NCI-H2107 (cell line): ENCODE measurements at places on chromosomes 6 and 20.
A peak's percentile ranks its signal among the peaks of the same experiment; 100 is the strongest.

GRCh38 chr6:83928286-83928685, 68.8 kb downstream of the CYB5R4 start:
- no peak for DNase-seq

GRCh38 chr6:107841275-107841670, 17.2 kb upstream of the SCML4 start:
- no peak for DNase-seq

- DNase-seq = no peak
Measured at GRCh38 chr6:100346828-100347227, 117.9 kb downstream of the SIM1 start.

- no peak for DNase-seq
Measured at GRCh38 chr6:2502998-2503674, 247.6 kb downstream of the MYLK4 start.

GRCh38 chr20:36116807-36117441, 37.6 kb upstream of the EPB41L1 start:
- DNase-seq = no peak

- no peak for DNase-seq
Measured at GRCh38 chr6:1763404-1763803, 153.7 kb downstream of the FOXC1 start.

- no peak for DNase-seq
Measured at GRCh38 chr6:29537714-29538403, 21.7 kb downstream of the UBD start.

- no peak for DNase-seq
Measured at GRCh38 chr20:54132612-54133433, 41.0 kb downstream of the CYP24A1 start.

DNA sequence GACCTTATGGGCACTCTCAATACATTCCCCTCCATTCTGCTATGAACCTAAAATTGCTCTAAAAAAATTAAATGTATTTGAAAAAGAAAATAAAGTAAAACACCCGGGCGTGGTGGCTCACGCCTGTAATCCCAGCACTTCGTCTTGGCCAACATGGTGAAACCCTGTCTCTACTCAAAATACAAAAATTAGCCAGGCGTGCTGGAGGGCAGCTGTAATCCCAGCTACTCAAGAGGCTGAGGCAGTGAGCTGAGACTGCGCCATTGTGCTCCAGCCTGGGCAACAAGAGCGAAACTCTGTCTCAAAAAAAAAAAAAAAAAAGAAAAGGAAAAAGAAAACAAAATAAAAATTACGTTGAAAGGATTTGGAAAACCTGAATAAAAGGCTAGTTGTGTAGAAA, 60.5 kb downstream of the CD164 start:
- DNase-seq = peak; percentile 32

DNA sequence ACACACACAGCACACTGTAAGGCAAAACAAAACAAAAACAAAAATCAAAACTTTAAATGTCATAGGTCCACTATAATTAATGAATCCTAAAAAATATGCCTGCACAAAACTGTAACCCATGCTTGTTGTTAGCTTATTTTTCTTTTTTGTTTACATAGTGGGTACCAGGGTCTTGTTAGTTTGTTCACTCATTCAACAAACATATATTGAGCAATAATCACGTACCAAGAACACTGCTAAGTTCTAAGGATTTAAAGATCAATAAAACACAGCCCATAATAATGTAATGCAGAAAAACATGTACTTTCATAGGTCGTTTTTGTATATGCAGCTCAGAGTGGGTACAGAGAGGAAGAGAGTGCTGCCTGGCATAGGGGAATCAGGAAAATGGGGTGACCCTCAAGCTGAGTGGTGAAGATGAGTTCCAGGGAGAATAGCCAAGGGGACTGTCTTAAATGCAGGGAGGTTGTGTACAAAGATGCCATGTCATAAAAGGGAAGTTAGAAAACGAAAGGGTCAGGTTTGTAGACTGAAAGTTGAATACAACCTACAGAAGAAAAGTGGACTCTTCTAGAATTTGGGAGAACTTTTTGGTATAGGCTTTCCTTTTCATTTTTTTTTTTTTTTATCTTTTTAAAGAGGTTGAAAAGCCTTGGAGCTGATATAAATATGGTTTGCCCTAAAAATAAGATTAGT, 113.3 kb upstream of the TBX18 start:
- DNase-seq = no peak

DNA sequence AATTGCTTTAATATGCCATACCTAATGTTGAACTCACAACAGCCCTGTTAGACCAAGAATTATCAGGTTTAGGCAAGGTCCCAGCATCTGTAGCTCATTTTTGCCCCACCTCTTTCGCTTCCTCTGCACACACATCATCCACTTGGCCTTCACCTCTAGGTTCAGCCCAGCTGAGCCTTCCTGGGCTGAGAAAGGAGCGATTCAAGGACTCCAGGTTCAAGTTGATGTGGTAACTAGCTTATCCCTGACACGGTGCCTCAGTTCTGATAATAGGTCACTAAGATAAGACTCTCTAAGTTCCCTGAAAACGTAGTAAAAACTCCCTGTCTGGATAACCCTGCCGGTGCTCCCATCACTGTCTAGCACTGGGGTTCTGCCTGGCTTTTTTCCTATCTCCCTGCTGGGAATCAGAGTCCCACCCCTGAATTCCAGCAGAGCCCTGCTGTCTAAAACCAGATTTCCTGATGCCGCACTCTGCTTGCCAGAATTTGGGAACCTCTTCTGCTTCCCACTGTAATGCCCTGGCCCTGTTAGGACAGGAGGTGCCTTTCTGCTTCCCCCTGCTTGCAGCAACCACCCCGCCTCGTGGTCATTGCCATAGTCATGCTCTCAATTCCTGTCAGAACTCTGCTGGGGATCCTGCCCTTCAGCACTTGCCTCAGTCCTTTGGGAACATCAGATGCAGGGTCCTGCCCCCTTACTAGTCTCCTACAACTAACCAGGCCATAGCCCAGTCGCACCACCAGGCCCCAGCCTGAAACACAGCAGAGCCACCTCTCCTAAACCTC, 47.6 kb downstream of the ALDH8A1 start:
- DNase-seq = no peak

DNA sequence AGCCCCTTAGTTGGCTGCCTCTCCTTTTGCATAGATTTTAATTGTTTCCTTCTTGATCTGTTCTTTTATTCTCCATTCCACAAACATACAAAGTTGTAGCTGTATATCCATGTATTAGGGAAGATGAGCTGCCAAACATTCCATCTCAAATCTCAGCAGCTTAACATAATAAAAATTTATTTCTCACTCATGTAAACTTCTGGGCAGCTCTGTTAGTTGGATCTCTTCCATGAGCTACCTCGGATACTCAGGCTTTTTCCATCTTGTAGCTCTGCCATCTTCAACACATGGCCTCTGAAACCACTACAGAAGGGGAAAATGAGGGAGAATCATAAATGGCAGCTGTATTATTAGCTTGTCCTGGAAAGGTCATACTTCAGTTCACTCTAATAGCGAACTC, 149.4 kb upstream of the BMP2 start:
- no peak for DNase-seq

DNA sequence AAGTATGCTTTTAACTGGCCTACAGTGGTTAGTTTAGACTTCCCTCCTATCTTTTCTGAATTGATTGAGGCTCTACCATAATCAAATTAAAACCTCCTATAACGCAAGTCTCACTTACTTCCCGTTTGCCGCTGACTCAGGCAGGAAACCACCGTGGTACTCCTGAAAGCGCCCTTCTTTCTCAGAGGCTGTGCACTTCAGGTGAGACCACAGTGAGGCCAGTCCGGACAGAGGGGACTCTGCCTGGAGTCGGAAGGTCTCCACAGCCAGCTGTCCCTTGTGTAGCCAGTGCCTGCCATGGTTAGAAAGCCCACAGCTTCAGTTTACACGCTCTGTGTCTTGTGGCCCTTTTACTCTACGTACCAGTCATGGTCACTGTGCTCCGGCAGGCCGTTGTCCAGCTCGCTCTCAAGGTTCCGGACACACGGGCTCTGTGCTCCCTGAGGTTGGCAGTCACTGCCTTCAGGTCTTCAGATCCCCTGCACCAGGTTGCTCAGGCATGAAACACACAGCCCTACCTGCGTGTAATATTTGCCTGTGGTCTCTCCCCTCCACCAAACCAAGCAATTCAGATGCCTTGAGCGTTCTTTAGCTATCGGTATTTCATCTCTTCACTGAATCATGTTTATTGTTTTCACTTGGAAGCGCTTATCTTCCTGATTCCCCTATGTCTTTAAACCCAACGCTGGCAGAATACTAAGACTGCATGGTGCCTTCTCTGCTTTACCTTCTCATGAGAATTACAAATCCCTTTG, 178.8 kb downstream of the SMOC2 start:
- no peak for DNase-seq

DNA sequence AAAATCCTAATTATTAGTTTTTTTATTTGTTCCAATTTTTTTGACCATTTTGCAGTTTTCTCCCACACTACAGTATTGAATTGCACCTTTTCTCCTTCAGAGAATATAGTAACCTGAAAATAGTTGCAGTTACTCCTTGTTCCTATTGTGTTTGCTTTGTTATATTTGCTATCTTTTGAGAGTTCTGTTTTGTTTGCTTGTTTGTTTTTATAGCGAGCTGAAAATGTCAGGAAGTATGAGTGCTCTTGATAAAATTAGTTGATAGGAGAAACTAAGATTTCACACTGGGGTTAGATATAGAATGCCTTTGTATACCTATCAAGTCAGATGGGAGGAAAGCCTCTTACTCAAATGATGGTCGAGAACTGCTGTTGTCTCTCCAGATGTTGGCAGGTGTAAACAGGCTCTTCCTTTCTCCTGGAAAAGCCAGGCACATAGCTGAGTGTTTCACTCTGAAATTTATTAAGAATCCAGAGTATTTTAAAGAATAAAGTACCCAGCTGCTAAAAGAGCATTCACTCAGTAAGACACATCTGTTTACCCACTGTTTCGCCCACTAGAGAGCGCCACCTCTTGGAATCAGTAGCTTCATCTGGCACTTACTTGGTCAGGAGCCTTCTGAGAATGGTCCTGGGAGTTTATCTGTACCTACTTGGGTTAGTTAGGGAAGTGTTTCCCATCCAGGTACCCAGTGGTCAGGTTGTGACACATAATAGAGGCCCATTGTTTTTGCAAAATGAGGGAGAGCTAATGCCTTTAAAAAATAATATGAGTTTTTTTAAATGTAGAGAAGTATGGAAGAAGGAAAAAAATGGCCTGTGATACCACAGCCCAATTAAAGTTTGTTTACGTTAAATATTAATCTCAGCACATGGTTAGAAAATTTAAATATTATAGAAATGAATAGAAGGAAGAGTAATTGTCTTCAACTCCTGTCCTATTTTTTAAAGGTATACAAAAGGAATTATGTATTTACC, 11.2 kb downstream of the NT5DC1 start:
- no peak for DNase-seq

DNA sequence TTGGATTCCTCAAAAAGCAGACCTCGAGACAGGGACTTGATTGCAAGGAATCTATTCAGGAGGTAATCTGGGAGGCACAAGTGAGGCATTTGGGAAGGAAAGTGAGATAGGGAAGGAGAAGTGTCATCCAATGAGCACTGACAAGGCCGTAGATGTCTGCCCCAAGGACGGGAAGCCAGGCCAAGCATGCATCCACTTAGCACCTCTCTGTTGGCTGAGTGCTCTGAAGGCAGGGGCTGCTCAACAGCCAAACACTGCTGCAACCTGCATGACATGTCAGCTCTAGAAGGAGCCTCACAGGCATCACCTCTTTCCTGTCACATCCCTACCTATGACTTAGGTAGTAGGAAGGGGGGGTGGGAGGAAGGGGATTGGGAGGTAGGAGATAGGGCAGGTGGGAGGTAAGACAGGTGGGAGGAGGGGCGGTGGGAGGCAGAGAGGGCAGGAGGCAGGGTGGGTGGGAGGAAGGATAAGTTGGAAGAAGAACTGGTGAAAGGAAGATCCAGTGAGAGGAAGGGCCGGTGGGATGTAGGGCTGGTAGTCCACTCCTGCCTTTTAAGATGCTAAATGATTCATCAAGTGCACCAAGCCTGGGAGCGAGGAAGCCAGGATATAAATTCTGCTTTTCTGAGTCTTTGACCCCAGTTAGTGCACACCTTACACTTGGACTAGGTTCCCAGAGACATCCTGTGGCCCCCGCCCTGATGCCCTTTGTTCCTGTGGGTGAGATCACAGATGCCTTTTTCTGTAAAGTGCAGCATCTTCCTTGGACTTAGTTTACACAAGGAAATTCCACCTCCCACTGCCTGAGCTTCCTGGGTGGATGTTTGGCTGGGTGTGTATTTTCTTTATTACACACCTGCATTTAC, 83.8 kb upstream of the NXT1 start:
- no peak for DNase-seq

- DNase-seq = no peak
Measured at GRCh38 chr20:54153041-54153327, 20.8 kb downstream of the CYP24A1 start.

- no peak for DNase-seq
Measured at GRCh38 chr6:129657483-129657882, 52.5 kb downstream of the ARHGAP18 start.

DNA sequence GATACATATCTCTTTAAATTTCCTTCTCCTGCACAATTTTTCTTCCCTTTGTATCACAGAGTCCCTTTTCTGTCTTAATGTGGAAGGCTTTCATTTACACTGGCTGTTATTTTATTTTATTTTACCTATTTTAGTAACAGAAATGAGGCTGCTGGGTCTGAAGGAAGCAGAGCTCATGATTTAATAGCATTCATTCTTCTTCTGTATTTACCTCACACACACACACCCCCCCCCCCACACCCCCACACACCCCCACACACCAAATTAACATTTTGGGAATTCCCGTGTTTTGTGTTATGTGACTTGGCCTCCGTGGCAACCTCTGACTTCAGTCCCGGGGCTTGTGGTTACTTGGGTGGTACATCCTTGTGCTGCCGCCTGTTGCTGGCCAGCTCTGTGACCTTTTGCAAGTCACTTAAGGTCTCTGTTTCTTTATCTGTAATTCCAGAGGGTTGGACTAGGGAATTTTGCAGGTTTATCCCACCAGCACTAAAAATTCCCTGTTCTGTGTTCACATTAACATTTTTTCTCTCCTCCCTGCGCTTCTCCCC, 108.8 kb downstream of the TIAM2 start:
- DNase-seq = no peak

GRCh38 chr6:6590530-6590929, 2.0 kb downstream of the LY86 start:
- no peak for DNase-seq

DNA sequence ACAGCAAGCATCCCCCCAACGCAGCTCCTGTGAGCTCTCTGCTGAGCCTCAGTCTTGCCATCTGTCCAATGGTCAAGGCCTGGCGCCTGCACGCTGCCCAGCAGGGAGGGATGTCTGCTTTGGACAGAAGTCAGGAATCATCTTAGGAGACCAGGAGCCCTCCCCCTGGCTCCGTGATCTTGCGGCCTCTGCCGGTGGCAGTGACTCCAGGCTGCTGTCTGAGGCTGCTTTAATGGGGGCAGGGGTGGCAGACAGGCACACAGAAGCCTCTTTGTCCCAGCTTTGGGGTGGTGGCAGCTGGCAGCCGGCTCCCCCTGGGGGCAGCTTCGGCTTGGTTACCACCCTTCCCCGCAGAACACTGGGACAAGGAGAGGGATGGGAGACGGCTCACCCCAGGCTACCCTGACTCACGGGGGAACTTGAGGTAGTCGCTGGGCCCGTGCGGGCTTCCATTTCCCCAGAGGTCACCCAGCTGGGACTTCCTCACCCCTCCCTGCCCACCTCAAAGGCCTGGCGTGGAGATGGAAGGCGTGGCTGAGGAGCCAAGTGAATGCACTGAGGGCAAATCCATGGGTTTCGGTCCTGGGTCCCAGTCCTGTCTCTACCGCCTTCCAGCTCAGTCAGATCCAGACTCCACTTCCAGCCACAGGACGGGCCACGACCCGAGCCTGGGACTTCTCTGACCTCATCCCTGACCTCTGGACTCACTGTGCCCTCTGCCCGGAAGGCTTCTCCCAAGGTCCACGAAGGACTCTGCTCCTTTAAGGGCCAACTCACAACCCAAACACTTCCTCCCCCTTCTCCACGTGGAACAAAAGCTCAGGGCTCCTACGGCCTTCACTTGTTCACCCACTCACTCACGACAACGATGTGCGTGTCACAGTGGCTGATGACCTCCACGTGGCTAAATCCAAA, 14.8 kb downstream of the PEDS1 start:
- DNase-seq = no peak
